ENCODE measurements at places on chromosomes 6 and 20. TPM values are rescaled to one million over a fixed set of nuclear protein-coding genes. Genes with fewer than 3 reads are reported as not detected.
A peak's percentile ranks its signal among the peaks of the same experiment; 100 is the strongest.

DNA sequence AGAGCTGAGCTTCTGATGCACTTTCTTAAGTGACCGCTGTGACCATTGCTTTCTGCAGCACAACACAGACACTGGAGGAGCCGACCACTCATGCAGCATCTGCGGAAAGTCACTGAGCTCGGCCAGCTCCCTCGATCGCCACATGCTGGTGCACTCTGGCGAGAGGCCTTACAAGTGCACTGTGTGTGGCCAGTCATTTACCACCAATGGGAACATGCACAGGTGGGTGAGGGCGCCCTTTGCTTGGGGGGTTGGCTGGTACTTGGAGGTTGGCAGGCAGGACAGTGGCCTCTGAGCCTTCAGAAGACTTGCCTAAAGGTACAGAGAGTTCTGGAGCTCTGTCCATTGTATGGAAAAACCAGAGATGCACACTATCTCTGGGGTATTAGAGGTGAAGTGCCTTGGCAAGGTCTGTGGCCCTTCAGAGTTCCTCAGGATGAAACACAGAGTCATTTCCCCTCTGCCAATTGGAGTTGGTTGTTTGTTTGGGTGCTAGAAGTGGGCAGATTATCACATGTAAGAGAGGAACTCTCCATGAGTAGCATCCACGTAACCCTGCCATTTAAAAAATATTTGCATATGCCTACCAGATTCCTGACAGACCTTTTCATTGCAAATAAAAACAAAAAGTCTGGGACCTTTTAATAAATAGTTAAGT is 81.5 kb downstream of the RREB1 start:
- DNase-seq = no peak

DNA sequence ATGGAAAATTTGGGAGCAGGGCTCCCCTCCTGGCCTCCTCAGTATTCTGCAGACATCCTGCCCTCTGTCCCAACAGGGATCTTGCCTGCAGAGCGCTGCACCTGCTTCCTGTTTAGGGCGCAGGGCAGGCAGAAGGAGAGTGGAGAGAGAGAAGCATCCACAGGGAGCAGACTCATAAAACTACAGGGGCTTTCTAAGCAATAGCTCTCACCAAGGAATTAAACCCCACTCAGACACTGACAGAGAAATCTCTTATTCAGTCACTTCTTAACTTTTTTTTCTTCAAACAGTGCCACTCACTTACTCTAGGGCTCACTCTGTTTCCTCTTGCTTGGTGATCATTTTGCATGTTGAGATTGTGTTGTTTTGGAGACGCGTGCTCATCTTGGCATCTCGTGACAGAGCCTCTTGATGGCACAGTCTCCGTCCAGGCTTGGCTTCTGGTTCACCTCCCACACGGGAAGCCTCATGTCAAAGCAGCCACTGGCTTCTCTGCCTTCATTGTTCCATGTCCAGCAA is 153.1 kb upstream of the INSM1 start:
- DNase-seq = peak; percentile 30

DNA sequence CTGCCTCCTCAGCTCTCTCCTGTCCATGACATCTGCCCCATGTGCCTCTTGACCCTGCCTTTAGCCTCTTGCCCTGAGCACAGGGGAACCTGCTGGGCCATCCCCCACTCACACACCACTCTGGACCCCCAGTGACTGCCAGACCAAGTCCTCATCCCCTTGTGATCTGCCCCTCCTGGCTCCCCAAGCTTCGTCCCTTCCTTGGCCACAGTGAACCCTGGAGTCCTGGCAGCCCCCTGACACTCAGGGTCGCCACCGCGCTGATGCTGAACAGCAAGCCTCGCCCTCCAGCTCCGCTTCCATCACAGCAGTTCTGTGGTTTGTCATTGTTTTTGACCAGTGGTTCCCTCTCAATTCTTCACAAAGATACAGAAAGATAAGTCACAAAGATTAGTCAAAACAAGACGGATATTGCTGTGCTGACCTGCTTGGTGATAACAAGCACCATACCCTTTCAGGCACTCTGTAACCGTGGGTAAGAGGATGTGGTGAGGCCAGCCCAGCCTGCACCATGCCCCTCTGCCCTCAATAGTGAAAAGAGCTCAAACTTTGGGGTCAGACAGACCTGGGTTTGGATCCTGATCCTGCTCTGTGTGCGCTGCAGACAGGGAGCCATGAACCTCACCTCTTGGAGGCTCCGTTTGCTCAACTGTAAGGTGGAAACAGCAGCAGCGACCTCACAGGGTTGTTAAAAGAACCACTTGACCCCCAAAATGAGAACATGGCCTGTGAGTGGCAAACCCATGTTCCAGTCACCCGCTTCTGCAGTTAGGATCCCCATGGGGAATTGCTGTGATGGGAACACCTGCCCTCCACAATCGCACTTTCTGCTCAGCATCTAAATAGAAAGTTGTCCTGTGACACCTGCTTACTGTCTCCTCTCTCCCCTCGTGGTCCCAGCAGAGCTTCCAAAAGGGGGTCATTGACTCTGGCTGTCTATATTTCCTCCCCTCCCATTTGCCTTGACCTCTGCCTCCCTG is 114.5 kb downstream of the TOX2 start:
- DNase-seq = no peak

DNA sequence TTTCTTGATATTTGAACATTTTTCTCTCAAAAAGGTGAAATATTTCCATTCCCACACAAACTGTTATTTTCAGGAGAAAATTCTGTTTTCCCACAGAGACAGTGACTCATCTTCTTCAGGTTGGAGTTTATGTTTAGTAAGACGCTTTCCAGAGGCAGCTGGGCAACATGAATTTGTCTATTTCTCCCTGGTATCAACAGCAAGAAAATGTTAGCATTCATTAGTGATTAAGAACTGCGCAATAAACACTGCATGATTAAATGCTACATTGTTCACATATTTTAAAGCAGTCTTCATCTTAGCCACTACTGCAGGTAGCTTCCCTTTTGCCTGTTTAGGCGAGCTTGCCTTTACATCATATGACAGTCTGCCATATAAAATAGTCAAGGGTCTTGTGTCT is 295.7 kb downstream of the C6orf118 start:
- no peak for DNase-seq

GRCh38 chr6:83536034-83536646 is 23.8 kb downstream of the PRSS35 start:
- peak; percentile 48 for DNase-seq

DNA sequence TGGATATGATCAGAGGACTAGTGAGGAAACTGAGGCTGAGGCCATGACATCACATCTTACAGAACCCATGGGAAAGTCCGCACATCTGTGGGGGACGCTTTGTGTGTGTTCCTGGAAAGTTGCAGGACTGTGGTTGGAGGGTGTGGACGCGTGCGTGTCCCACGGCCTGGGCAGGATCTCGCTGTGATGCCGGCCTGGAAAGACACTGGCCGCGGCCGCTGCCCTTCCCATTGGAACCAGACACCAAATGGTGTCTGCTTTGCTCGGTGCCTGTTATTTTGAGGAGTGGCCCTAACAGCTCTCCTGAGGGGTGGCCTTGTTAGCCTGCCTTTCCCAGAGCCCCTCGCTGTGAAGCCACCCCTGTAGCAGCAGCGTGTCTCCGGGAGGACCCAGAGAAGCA is 41.1 kb downstream of the DLL1 start:
- DNase-seq = no peak

- peak; percentile 94 for DNase-seq
These were observed 13.6 kb upstream of the CHD6 start for GRCh38 chr20:41631826-41632225.

DNA sequence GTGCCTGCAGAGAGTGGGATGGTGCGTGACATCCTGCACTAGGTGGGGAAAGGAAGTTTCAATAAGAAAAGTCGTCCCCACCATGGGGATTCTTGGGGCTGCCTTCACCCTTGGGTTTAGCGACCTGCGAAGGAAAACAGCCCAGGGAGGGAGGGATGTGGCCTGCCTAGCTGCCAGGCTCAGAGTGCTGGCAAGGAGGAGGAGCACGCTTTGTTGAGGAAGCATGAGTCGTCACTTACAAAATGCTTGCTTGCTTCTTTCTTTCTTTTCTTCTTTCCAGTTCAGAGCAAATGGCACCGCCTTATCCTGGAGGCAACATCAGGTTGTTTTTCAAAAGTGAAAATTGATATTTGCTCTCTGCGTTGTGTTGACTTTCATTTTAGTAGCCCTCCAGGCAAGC is 123.2 kb downstream of the TFAP2C start:
- peak; percentile 28 for DNase-seq

Gene DACT2
- total RNA-seq = not detected

Gene PRSS35
- not detected for total RNA-seq

DNA sequence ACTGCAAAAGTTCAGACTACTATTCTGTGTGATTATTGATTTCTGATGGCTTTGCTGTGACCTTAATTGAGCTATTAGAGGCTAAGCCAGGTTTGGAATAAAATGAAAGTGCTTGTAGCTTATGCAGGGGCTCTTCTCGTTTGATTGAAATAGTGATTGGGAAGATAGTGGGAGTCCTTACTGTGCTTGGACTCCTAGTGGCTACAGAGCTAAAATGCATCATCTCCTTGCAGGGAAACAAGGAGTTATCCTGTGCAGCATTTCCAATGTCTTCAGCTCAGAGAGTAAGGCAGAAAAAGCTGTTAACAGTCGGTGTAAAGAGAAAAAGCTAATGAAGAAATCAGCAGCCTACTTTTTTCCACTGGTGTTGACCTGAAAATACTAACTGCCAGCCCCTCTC is 173.5 kb downstream of the SLC35F1 start:
- DNase-seq = no peak

DNA sequence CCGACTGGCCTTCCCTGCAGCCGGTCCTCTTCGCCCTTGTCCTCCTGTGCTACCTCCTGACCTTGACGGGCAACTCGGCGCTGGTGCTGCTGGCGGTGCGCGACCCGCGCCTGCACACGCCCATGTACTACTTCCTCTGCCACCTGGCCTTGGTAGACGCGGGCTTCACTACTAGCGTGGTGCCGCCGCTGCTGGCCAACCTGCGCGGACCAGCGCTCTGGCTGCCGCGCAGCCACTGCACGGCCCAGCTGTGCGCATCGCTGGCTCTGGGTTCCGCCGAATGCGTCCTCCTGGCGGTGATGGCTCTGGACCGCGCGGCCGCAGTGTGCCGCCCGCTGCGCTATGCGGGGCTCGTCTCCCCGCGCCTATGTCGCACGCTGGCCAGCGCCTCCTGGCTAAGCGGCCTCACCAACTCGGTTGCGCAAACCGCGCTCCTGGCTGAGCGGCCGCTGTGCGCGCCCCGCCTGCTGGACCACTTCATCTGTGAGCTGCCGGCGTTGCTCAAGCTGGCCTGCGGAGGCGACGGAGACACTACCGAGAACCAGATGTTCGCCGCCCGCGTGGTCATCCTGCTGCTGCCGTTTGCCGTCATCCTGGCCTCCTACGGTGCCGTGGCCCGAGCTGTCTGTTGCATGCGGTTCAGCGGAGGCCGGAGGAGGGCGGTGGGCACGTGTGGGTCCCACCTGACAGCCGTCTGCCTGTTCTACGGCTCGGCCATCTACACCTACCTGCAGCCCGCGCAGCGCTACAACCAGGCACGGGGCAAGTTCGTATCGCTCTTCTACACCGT is 6.1 kb downstream of the UBD start:
- no peak for DNase-seq

Data from RPMI7951 (cell line).